ENCODE measurements at places on chromosomes 5 and 9. TPM values are rescaled to one million over a fixed set of nuclear protein-coding genes. Genes with fewer than 3 reads are reported as not detected.

Gene IPPK
- 18.3 TPM for total RNA-seq

Gene SLC25A2
- 0.82 TPM for total RNA-seq

Gene LCN9
- not detected for total RNA-seq

Gene DYNC2I2
- total RNA-seq = 73.2 TPM

GRCh38 chr9:134661791-134662142 lies 20.2 kb downstream of the COL5A1 start:
- no peak for DNase-seq

Gene PRRC2B
- total RNA-seq = 83.8 TPM

DNA sequence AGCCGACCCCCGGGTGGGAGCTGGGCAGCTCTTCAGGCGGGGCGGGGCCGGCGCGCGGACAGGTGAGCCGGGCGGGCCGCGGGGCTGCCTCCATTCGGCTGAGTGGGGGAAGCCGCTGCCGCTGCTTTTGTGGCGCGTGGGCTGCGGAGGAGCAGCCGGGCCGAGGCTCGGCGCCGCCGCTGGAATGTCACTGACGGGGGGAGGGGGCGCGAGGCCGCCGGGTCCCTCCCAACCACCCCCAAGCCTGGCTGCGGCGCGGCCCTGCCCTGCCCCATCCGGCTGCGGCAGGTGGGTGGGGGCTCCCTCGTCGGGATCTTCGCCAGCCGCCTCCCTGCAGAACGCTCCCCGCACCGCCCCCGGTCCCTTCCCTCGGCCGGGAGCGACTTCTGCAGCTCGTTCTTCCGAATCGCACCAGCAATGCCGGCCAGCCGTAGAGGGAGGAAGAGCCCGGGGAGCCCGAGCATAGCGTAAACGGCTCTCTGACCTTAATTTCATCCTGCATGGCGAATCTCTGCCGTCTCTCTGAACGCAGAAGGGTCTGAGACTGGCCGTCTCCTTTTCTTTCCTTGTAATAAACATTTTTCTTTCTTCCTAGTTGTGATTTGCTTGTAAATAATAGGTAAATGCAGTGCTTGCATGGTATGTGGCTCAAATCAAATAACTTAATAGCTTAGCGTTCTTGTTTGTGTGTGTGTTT lies 505 bp downstream of the SPTAN1 start:
- DNase-seq = peak; percentile 81

DNA sequence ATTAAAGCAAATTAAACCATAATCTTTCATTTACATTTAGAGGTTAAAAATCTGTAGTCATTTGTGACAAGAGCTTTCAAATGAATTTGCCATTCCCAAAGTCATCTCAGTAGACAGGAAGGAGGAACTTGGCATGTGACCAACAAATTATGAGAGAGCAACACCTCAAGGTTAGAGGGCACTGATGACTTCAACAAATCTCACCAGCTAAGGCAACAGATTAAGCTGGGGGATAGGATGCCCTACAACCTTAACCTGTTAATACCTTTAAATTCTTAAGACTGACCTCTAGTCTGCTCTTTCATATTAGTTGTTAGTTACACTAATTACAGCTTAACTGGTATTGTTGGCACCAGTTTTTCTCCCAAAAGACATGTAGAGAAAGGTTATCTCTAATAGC lies 18.4 kb downstream of the POU5F2 start:
- no peak for DNase-seq

Gene CLIC3
- not detected for total RNA-seq

GRCh38 chr5:103587185-103587748 lies 24.7 kb upstream of the NUDT12 start:
- peak; percentile 58 for DNase-seq

GRCh38 chr5:2136728-2137333 lies 254.1 kb upstream of the IRX4 start:
- no peak for DNase-seq

- no peak for DNase-seq
These were observed 4.7 kb upstream of the STOML2 start for GRCh38 chr9:35107297-35108290.

Gene ADAMTS19
- total RNA-seq = 3.1 TPM

DNA sequence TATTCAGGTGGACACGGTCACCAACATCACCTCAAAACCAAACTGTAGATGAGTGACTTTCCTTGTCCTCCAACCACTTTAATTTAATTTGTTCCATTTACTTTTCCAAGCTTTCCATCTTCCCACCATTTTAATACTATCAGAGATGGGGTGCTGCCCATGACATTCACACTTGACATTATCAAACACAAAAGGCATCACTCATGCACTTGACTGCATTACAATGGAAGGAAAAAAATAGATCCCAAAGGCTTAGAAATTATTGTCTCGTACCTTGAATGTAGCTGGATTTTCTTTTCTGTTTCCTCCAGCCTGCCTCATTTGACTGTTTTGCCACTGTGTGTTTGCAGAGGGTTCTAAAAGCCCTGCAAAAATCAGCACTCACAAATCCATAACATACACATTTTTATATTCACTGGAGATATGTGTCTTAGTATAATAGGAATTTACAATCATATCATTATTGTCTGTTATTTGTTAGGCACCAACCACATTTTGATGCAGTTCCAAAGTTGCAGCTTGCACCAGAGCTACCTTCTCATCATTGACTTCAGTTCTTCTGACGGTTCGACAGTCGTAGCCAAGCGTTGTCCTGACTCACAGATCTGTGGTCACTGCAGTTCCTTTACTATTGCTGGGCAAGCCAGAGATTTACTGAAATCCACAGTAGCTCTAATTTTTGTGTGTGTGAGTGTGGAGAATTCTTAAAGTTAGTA lies 712.3 kb upstream of the WWC1 start:
- no peak for DNase-seq

DNA sequence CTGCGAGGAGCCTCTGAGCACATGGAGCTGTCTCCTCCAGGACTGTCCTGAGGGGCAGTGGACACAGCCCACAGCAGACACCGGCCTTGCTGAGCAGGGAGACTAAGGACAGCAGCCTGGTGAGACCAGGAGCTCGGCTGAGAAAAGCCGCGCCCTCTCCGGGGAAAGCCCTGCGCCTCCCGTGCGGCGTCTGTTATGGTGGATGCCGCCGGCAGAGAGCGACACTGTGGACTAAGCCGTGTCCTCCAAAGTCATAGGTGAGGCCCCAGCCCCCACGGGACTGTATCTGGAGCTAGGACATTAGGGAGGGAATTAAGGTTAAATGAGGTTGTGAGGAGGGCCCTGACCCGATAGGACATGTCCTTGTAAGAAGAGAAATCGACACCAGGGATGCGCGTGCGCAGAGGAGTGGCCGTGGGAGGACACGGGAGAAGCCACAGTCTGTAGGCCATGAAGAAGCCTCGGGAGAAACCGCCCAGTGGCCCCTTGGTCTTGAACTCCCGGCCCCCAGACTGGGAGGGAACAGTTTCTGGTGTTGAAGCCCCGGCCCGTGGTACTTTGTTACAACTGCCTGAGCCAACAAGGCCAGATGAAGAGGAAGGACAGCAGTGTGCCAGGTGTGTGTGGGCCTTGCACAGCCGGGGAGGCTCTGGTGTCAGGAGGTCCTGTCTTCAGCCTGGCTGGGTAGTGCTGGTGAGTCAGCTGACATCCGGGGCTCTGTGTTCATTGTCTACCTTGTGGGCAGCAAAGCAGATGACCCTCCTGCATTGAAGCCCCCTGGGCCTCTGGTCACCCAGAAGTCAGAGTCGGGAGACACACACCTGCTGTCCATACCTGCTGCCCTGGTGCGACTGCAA lies 22.1 kb downstream of the MRPL36 start:
- no peak for DNase-seq

Gene SAXO1
- total RNA-seq = not detected

DNA sequence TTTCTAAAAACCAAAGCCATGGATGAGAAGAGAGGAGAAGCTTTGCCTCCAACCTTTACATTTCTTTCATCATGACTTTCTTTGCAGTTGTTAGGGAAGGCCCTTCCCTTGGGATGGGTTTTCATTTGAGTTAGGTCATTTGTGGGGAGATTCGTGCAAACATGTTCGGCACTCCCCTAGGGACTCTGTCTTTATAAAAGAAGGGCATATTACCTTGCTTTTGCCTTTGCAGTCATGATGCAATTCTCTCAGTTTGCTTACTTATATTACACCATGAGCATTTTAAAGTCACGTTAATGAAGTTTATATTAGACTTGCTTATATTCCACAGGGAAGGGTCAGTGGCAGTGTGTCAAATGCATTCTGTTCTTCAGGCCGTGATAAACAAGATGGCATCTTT lies 289.3 kb upstream of the WWC1 start:
- DNase-seq = no peak

Gene CSF1R
- not detected for total RNA-seq

Gene GAS1
- 0.15 TPM for total RNA-seq

DNA sequence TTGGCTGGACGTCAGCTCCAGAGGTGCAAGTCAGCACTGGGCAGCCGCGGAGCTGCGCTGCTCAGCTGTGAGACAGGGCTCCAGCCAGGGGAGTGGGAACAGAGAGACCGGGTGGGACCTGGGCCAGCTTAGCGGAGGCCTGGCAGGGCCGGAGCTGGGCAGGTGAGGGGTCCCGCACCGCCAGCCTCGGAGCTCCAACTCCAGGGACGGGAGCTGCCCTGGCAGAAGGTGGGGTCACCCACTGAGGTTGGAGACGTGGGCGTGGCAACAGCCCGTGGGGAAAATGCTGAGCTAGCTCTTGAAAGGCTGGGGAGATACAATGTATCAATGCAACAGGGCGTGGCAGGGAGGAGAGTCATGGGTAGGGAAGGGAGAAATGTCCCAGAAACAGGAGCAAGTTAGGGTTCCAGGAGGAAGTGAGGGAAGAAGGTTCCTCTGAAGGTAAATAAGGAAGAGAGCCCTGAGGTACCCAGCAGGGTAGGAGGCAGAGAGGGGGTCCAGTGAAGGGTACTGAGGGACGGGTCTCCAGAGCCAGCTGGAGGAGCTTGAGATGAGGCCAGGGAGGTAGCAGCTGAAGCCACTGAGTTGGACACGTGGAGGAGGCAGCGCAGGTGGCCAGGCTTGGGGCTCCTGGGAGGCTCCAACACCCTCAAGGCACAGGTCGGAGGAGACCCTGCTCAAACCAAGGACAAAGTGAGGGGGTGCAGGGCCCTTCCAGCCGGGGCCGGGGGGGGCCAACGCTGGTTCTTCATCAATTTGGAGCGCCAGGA lies 736 bp upstream of the NKD2 start:
- DNase-seq = no peak

Gene SLC1A3
- not detected for total RNA-seq

Gene TMEM174
- not detected for total RNA-seq

Gene IL3
- total RNA-seq = not detected

DNA sequence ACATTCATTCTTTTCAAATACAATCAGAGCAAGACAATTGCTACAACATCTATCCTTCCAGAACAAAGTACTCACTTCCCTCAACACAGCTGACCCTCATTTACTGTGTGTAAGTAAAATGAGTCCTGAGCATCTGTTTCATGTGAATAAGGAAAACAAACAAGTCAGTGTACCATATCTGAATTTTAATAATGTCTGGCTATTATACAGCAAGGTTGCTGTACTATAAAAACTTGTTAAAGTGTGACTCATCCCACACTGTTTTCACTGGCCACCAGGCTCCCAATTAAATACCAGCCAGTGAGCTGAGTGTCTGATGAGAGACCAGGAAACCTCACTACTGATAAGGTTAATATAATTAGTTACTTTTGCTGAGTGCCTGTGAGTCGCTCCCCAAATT lies 339.8 kb downstream of the AGTPBP1 start:
- DNase-seq = no peak

GRCh38 chr5:100777680-100778300 lies 125.3 kb downstream of the ST8SIA4 start:
- DNase-seq = peak; percentile 93

GRCh38 chr9:95756101-95756500 lies 119.4 kb upstream of the ERCC6L2 start:
- no peak for DNase-seq

DNA sequence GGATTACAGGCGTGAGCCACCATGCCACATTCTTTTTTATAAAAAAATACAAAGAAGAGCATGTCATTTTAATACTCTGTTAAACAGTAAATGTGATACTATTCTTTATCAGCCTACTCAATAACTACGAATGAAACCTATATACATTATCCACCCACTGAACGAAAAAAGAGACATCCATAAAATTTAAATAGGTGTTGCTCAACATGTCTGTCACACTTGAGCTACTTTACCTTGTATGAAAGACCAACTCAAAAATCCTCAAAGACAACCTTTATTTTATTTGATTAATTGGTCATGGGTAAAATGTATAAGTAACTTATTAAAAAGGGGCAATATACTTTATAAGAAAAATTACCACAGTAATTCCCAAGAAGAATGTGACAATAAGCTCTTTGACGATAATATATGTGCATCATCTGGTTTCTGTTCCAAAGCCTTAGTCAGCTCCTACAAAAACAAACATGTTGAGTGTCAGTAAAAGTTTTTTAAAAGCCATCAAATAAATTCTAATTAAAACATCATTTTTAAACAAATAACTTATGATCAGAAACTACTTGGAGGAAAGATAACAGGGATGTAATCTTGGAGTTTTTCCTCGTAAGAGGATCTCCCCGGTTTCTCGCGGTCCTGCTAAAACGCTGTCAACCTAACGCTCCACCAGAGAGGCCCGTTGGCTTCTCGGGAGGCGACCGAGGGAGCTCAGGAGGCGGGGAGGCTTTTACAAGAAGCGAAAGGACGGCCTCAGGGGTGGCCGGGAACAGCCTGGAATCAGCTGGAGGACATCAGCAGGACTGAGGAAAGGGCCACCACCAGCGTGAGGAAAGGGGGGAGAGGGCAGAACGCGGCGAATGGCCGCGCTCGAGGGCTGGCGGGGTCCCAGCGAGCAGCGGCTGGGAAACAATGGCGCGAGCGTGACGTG lies 13.5 kb upstream of the ANKRD18B start:
- DNase-seq = no peak

- no peak for DNase-seq
These were observed 31.0 kb upstream of the RPS23 start for GRCh38 chr5:82309091-82309531.

GRCh38 chr9:93012963-93013855 lies 45.3 kb upstream of the SUSD3 start:
- DNase-seq = no peak

GRCh38 chr5:31271567-31271966 lies 78.1 kb downstream of the CDH6 start:
- DNase-seq = no peak

Gene LRRC8A
- total RNA-seq = 6.3 TPM

Gene CMYA5
- 0.45 TPM for total RNA-seq

Gene PAIP2
- 111 TPM for total RNA-seq

DNA sequence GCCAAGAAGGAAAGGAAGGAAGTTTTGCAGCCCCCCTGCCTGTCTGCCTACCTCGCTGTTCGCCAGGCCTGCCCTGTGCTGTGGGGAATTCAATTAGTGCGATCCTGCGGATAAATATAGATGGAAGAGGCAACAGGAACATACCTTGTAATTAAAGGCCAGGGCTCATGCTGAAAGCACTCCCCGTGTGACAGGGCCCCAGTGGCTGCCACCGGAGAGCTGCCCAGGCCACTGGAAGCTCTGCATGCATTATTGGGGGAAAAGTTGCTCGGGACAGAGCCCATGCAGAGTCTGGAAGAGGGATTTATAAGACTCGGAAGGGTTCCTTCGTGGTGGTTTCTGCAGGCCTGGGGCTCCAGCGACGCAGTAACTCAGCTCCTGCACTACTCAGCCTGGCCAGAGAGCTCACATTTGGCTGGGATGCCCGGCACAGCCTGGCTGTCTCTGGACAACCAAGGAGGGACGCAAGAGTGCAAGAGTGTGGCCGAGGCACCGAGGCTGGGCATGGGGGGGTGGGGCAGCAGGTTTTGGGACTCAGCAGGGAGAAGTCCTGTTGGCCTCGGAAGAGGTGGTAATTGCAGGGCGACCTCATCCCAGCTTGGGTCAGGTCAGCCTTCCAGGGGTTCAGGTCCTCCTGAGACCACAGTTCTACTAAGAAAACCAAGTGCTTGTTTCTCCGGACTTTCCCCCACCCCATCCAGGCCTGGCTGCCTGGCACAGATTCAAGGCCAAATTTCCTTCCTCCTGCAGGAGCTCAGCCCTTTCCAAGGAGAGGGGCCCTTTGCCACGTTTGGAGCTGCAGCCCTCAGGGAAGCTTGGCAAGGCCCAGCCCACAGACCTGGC lies 68.1 kb upstream of the GGTA1 start:
- no peak for DNase-seq

Measured in Karpas-422 (cell line).